ENCODE measurements at places on chromosomes 3 and 15.

DNA sequence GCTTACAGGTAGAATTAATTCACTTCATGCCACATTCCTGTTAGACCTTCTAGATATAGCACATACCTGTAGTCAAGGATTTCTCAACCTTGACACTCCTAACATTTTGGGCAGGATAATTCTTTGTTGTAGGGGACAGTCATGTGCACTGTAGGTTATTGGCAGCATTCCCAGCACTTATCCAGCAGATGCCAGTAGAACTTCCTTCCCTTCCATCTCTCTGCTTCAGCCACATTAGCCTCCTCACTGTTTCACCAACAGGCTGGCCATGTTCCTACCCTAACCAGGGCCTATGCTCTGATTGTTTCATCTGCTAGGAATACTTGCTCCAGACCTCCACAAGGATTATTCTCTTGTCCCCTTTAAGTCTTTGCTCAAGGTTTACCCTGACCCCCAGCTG lies 68.0 kb upstream of the STAC start:
- no peak for DNase-seq

GRCh38 chr3:54955941-54956340 lies 28.1 kb upstream of the LRTM1 start:
- DNase-seq: no peak

GRCh38 chr3:9399746-9400145 lies 2.3 kb downstream of the SETD5 start:
- no peak for DNase-seq

- no peak for DNase-seq
Measured at GRCh38 chr15:91311986-91312385, 211.9 kb downstream of the SV2B start.

GRCh38 chr3:54878145-54878544 lies 49.7 kb downstream of the LRTM1 start:
- no peak for DNase-seq

- DNase-seq: no peak
Measured at GRCh38 chr3:63051920-63052319, 176.7 kb upstream of the CADPS start.

DNA sequence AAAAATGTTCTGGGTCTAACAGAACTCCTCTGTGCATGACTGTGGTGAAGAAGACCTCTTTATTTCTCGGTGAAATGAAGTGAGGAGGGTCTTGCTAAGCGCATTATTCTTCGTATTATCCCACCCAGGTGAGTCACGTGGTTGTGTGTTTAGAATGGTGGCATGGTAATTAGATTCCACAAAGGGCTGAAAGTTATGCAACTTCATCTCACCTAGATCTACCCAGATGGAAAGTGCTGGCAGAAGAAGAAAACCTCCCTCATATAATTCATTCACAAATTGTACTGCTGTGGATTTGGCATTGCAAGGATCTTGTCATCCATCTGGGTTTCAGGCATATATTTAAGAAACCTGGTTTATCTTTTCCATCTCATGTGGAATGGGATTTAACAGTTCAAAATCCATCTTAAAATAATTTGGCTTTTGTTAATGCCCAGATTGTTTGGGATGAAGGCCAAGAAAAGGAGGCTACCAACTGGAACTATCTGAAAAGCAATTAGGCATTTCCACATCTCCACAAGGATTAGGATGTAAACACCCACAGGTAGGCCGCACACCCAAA lies 175.3 kb downstream of the PLCL2 start:
- no peak for DNase-seq

DNA sequence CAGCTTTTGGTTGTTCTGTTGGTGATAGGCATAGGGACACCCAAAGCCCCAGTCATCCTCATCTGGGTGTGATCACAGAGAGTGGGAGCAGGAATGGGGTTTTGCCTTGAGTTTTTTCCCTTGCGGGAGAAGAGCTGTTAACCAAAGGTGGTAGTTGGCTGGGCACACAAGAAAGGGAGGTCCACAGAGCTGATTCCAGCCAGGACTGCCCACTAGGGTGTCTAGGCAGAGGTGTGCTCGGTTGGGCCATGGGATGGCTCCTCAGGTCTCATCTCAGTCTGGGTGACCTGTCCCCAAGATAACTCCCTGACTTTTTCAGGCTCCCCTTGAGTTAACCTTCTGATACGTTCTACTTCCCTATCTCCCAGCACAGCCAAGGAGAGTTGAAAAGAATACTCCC lies 134.8 kb downstream of the PDE8A start:
- no peak for DNase-seq

DNA sequence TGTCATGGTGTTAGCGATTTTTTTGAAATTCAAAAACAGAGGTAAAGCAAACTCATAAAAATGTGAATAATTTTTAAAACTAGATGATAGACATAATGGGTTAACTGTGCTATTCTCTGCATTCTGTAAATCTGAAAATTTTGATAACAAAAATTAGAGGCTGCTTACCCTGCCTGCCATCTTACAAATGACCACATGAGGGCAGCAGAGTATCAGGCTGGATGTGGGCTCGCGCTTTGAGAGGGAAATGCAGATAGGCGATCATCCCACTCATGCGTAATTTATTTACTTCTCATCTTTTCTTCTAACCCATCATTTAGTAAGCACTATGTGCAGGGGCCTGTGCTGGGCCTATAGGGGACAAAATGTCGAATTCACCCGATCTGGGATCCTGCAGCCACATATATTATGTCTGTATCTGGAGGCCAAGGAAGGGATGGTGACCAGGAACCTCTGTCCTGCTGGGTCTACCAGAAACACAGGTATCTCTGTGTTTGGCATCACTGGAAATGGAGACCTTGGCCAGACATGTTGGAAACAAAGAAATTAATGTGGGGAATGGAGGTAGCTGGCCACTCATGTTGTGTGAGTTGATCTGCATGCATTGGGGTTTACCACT lies 7.8 kb upstream of the RAD18 start:
- no peak for DNase-seq

DNA sequence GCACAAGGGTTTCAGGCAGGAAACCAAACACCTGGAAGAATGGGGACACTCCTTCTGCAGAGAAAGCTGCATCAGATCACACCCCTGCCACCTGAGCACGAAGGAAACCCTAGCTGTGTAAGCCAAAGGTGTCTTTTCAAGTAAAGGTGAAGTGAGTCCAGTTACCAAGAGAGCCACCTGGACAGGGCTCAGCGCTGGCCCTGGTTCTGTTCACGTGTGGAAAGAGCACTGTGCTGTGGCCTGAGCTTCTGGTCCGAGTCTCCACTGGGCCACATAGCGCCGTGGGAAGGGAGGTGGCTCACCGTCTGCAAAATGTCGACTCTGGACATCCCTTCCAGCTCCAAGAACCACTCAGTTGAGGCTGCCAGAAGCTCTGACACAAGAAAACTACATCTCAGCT lies 151.1 kb downstream of the ADAMTS17 start:
- DNase-seq: no peak

- DNase-seq: no peak
Measured at GRCh38 chr3:169192643-169193042, 470.9 kb downstream of the MECOM start.

DNA sequence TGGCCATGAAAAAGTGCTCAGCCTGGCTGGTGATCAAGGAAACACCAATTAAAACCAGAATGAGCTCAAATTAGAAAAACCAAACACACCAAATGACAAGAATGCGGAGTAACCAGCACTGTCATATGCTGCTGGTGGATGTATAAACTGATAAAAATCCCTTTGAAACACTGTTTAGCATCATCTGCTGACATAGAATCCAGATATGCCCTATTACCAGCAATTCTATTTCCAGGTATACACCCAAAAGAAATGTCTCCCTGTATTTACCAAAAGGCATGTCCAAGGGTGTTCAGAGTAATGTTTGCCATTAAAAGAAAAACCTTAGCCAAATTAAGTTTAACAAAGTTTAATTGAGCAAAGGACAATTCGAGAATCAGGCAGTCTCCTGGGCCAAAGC lies 138.6 kb downstream of the FMN1 start:
- no peak for DNase-seq

DNA sequence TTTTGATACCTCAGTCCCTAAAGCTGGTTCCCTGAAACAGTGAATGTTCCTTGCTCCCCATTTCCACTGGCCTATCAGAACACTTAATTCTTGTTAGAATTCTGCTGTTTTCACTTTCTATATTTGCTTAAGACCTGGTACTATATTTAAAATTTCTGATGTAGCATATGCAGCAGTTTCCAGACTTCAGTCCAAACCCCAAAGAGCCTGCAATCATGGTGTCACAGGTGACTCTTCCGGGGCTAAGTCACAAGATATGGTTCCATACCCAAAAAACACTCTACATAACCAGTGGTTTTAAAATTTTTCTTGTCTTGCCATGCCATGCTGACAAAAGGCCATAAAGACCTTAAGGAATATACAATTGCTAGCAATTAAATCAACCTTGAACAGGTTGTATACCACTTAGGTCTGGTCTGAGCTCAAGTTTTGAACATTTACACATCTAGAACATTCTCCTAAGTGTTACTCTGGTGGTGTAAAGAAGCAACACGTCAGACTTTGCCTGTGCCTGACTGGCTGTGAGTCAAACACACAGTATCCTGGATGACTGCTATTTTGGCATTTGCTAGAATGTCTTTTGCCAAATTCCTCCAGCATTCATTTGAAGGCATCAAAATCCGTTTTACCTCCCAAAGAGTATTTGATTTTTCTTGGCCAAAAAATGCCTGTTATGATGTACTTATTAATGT lies 160.0 kb downstream of the FRMD5 start:
- no peak for DNase-seq

DNA sequence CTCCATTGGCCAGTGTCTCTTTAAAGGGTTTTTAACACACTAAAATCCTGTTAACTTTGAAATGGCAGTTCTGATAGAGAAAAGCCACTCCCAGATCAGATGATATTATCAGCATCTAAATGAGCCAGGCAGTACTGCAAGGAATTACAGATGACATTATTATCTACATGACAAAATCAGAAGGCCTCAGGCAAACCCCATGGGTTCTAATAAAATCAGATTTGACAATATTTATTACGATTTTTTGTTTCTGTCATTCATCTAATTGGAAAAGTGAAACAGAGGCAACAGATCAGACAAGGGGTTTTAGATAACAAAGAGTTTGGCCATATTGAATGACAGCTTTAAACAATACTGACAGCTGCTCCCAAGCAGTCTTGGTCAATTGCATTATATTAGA lies 112.7 kb downstream of the FEZF2 start:
- no peak for DNase-seq

DNA sequence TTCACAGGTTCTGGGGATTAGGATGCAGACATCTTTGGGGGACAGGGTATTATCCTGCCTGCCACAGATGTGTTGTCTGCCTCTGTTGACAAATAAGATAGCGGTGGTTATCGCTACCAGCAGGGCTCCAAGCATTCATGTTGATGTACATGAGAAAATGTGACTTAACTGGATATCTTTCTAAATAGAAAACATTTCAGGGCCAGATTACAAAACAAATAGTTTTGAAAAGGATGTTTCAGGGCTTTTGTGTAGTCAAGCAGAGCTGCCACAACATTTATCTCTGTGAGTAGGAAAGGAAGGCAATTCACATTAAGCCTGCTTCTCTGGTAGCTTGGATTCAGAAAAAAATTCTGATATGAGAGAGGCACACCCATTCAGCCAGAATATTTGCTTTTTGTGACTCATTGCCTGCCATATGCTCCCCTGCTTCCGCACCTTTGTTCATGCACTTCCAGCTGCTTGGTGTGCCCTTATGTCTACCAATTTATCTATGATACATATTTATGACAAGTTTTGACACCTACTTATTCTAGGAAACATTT lies 22.8 kb downstream of the PLS1 start:
- DNase-seq: no peak

- DNase-seq: no peak
Measured at GRCh38 chr15:57640930-57641682, 49.4 kb downstream of the MYZAP start.

DNA sequence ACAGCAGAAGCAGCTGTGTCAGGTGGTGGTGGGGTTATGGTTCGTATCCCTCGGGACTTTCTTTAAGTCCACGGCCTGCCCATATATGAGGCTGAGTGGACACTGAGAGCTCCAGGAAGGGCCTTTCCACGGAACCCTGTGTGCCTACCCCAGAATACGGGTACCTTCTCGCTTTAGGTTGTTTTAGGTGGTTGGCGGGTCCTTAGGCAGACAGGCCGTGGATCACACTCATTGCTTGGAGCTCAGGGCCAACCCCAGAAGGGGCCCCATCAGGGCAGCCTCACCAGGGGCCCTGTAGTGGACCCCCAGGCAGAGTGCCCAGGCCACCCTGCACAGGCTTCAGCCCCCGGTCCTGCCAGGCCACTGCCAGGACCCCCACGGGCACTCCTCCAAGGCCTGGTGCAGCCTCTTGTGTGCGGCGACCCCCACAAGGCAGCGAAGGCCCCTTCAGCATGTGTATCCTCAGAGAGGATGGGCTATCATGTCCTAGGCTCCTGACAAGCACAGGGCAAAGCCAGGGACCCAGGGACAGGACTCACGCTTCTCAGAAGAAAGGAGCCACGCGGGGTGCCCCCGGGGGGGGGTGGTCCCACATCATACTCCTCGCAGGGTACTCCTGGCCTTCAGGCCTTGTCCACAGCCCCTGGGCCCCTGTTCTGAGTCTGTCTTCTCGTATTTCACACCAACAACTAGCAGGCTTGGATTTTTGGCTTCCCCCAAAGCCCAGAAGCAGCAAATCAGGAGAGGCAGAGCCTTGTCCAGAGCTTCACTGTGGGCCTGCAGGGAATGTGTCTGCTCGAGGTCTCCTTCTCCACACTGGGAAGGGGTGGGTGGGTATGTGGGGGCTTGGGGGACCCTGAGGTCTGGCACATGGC lies 93.4 kb downstream of the LRRK1 start:
- no peak for DNase-seq

- DNase-seq: no peak
Measured at GRCh38 chr3:41126472-41126871, 72.8 kb upstream of the CTNNB1 start.

- DNase-seq: no peak
Measured at GRCh38 chr3:190326930-190327329, 4.7 kb upstream of the CLDN1 start.

- DNase-seq: no peak
Measured at GRCh38 chr3:191644291-191644690, 183.3 kb downstream of the PYDC2 start.
